Left cardiac atrium (tissue), 4 donors: ENCODE measurements at places on chromosomes 2 and 18.

- DNase-seq: no peak
Measured at GRCh38 chr2:16082276-16082675, 141.9 kb downstream of the MYCN start.

GRCh38 chr2:105329561-105330495, at the start of gene TGFBRAP1:
Gene TGFBRAP1, minus strand, starts transcription at chr2:105329735. Its CDS starts 21,434 bp downstream, at chr2:105308301.
- DNase-seq: peak; percentile 63

DNA sequence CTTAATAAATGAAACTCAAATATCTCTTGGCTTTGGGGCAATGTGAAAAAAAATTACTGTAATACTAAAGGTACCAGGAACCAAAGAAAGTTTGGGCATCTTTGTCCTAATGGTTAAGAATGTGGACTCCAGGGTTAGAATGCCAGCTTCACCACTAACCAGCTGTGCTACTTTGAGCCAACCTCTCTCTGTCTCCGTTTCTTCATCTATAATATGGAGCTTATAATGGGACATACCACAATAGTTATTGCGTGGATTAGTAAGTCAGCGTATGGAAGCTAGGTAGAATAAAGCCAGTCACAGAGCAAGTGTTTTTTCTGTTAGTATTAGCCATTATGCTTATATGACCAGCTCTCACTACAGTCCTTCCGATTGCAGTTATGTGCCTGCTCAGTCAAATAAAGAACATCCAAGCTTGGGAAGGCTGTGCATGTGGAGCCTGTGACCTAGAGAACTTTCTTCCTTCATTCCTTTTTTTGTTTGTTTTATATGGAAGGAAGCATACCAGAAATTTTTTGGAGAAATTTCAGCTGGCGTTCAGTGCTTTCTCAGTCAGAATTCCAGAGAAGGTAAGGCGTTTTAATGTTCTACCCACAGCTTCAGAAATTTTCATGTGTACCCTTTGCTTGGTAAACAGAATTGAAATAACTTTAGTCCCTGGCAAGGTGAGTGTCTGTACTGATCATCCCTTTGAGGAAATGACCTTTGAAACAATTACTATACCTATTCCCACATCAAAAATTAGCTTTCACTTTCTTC, 114.0 kb upstream of the RND3 start:
- DNase-seq: no peak

DNA sequence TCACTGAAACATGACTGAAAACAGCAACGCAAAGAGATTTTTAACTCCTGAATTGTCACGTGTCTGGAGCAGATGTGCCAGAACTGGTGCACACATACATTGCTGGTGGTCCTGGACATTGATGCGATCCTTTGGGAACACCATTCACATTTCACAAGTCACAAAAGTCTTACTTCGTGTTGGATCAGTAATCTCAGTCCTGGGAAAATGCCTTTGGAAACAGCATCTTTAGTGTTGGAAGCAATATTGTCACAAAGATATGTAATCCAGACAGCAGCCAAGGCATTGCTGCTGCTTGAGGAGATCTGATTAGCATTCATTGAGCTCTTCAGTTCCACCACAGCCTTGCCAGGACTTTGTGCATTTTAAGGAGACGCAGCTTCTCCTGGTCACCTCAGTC, 126.2 kb upstream of the SH3BP4 start:
- no peak for DNase-seq
